Stimulated activated CD8-positive, alpha-beta memory T cell treated with anti-CD3 and anti-CD28 coated beads, Interleukin-7, amount 100 ng/mL, for 1 hour (primary cell): ENCODE measurements at places on chromosomes 16 and 17.

DNA sequence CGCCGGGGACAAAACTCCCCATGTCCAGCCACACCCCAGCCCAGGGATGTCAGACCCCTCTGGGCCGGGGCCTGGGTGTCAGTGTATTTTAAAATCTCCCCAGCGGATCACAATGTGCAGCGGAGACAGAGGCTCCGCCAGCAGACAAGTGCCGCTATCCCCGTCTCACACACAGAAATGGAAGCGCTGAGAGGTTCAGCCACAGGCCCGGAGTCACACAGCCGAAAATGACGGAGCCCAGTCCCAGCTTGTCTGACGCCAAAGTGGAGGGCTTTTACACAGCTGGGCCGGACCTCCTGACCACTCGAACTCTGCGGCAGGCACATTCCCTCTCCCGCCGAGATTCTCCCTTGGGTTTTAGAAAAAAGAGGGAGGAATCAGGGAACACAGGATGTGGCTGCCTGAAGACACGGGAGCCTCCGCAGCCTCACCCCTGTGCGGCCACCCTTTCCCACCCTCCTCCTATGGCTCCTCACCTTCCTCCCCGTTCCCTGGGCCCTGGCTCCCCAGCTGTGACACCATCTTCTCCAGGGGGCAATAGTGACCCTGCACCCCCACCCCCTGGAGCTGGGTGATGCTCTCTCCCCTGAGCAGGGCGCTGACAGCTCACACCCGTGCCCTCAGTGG is 6.8 kb upstream of the OSGIN1 start:
- no peak for DNase-seq

DNA sequence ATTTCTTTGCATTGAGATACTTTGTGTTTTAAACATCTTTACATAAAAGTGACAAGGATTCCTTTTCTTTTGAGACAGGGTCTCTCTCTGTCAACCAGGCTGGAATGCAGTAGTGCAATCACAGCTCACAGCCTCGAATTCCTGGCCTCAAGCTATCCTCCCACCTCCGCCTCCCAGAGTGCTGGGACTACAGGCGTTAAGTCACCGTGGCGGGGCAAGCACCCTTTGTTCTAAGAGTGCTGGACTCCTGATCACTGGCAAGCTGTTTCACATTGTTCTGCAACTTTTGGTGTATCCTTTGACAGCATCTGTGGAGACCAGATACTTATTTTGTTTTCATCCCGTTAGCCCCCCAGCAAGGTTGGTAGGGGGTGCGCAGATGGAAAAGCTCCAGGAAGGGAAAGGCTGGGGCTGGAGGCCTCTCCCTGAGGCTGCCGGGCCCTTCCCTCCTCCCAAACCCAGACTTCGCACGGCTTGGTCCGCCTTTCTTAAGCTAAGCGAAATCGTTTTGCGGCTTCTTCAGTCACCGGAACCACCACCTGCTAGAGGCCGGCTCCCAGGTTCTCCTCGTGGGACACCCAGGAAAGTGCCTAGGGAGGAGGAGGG is 1.1 kb downstream of the ST6GALNAC2 start:
- no peak for DNase-seq

- no peak for DNase-seq
Observed at GRCh38 chr16:3282103-3282729, 1.1 kb upstream of the ZNF263 start.

GRCh38 chr17:80732268-80732667 is 187.6 kb downstream of the RPTOR start:
- DNase-seq: no peak

DNA sequence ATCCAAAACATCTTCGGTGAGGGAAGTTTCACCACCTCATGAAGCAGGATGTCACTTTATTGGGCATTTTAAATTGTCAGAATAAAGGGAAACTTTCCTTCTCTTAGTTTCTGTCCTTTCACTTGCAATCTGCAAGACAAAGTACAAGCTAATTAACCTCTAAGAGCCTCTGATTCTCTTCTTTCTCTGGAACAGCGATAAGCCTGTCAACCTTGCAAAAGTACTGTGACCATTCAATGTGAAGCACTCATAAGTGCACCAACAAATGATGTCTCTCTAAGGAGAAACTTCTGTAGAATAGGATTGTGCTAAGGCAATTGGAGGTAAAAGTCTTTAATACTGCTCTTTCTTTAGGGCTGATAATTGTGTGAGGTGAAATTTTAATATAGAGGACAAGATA is 1622.3 kb downstream of the CDH8 start:
- no peak for DNase-seq

DNA sequence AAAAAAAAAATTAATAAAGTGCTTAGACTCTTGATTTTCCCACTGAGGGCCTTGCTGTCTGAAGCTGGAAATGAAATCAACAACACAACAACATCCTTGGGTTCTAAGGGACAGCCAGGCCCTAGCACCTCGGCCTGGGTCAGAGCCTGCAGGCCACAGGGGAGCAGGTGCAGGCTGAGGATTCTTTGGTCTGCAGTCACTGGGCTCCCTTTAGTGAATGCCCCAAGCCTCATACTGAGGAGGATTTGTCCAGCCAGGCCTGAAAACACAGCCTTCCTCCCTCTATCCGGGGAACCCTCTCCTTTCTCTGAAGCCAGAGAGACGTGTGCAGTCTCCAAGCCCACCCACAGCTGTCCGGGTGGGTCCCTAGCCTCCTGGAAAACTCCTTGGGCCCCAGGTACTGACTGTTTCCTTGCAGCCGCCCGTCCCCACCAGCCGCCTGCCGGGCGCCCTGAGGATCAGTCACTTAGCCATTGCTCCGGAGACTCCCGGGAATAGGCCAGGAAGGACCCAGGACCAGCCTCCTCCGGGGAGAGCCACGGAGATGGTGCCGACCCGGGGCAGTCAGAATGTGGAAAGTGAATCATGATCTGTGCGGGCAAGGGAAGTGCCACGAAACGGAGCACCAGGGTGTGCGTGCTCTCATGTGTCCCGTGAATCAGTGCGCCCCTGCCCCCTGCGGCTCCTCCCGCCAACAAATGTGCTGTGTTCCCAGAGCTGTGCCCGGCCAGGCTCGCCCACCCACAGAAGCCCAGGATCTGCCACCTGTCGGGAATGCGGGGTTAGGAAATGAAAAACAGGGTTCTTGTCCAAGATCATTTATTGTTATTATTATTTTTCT is 91.0 kb downstream of the RTN4RL1 start:
- DNase-seq: no peak

DNA sequence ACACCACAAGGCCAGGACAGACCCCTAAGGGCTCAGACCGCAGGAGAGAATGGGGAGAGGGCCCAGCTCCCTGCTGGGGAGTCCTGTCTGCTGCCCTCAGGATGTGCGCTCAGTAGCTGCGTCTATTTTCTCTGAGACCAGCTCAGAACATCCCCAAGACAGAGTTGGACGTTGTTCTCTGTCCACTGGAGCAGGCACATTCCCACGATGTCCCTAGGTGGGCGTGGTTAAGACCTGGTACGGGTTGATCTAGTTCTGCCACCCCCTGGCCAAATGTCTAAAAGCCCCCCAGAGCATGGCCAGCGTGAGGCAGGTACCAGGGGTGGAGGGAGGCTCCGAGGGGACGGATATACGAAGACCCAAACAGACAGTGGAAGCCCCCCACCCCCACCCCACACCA is 842 bp upstream of the CALB2 start:
- no peak for DNase-seq

DNA sequence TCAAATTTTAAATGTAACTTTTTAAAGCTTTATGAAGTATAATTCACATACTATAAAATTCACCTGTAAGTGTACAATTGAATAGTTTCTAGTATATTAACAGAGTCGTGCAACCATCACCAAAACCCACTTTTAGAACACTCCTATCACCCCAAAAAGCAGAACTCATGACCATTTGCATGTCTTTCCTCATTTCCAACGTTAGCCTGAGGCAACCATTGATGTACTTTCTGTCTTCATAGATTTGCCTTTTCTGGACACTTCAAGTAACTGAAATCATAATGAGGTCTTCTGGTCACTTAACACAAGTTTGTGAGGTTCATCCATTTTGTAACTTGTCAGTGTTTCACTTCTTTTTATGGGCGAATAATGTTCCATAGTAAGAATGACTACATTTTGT is 33.2 kb downstream of the METTL16 start:
- no peak for DNase-seq

GRCh38 chr17:8922451-8922850 is 43.1 kb downstream of the PIK3R5 start:
- no peak for DNase-seq

- DNase-seq: no peak
Observed at GRCh38 chr17:3043737-3044365, 19.6 kb downstream of the OR1D5 start.

DNA sequence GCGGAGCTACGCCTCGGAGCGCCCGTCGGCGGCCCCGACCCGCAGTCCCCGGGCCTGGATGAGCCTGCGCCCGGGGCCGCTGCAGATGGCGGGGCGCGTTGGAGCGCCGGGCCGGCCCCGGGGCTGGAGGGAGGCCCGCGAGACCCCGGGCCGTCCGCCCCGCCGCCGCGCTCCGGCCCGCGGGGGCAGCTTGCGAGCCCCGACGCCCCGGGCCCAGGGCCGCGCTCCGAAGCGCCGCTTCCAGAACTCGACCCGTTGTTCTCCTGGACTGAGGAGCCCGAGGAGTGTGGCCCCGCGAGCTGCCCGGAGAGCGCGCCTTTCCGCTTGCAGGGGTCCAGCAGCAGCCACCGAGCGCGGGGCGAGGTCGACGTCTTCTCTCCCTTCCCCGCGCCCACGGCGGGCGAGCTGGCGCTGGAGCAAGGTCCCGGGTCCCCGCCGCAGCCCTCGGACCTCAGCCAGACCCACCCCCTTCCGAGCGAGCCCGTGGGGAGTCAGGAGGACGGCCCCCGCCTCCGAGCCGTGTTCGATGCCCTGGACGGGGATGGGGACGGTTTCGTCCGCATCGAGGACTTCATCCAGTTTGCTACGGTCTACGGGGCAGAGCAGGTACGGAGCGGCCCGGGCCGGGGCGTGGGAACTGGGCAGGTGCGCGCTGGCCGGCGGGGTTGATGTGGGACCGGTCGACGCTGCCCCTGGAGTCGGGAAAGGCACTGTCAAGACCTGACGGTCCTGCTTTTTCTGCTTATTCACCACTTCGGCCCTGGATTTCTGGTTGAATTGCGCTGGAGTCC is 861 bp downstream of the RAB11FIP3 start:
- no peak for DNase-seq

DNA sequence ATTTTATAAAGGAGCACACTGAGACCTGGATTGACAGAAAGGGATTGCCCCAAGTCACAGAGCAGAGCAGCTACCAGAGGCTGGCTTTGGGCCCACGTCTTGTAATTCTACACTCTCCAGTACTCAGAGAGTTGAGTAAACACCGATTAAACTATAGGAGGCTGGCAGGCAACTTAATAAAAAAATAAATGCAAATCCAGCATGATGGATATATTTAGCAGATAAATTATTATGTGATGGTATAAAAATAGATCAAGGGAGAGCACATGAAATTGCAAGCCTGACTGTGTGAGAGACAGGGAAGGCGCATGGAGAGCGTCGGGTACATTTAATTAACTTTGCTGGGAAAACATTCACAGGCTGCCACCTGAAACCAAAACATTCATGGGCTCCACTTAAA is 87.7 kb upstream of the CCL2 start:
- no peak for DNase-seq

- DNase-seq: no peak
Observed at GRCh38 chr17:4534515-4534914, 20.7 kb downstream of the MYBBP1A start.

DNA sequence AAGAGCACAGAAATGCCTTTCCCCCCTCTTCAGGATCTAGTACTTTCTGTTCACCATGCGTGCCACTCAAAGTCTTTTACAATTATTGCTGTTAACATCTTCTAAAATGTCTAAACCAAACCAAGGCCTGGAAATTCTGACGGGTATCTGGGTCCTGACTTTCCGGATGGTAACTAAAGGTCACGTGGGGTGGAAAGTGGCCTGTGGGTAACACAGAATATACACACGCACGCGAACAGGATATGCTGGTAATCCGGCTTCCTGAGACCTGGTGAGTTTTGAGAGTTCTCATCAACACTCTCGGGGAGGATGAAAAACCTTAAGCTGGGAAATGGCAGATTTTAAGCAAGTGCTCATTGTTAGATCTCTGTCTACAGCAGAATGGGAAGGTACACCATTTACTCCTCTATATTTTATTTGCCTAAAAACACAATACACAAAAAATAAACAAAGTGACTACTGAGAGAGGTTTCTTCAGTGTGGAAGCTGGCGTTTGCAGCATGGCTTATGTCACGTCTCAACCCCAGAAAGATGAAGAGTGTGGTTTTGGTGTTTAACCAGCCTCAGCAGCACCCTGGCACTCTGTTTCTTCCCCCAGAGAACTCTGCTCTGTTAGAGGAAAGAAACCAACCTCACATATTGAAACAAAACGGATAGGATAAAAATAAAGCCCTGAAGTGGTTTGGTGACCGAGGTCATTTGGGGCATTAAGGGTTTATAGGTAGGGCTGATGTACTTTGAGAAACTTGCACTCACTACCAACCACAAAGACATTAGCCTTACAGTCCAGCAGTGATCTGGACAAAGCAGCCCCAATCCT is 37.3 kb downstream of the SMG6 start:
- peak; percentile 74 for DNase-seq

GRCh38 chr16:74608381-74608780 is 1.5 kb upstream of the GLG1 start:
- no peak for DNase-seq

DNA sequence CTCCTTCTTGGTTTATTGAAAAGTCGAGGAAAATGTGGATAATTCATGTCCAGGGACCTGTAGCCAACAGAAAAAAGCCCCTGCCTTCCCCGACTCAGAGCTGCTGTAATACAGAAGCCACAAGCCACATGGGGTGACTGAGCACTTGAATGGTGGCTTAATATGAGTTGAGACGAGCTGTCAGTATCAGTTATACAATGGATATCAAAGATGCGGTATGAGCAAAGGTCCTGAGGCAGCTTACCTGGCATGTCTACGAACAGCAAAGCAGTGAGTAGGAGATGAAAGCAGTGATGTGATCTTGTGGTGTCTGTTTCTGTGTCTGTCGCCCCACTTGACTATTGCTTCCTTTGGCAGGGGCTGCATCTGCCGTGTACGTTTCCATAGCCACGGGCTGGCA is 12.2 kb upstream of the RMI2 start:
- DNase-seq: no peak

DNA sequence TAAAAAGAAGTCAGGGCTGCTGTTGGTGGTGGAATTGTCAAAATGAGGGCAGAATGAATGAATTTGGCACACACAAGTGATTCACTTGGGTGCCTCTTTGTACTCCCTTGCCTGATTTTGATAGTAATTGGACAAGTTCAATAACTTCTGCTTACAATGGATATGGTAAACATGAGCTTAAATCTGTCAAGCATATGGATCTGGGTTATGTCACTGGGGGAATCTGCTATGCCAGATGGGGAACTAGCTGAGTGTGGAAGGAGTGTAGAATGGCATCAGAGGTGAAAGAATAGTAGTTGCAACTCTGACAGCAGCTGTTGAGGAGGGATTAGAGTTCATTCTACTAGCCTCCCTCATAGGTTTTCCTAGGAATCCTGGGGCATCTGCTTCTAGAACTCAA is 724.2 kb upstream of the CDH8 start:
- DNase-seq: no peak

DNA sequence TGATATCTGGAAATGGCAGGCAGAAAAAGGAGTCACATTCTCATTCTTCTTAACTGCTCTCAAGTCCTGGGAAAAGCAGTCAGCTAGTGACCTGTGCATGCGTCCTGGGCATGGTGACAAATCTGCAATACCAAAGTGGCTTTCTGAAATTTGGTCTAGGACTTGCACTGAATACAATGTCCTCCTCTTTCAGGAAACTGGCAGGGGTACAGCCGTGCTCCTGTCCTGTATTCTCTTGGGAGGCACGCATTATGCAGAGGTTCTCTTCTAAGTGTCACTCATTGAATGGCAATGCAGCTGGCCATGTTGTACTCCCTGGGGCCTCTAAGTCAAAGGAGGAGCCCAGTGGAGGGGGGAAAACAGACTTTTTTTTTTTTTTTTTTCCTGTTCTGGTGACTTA is 10.6 kb downstream of the PHF12 start:
- no peak for DNase-seq
